Mesendoderm (in vitro differentiated cells): ENCODE measurements at places on chromosomes 13 and 19.

- no peak for DNase-seq
Measured at GRCh38 chr19:53826876-53827275, 2.8 kb upstream of the NLRP12 start.

GRCh38 chr13:114200399-114200911, 21.4 kb downstream of the CFAP97D2 start:
- no peak for DNase-seq

GRCh38 chr19:7251494-7251893, 42.7 kb downstream of the INSR start:
- no peak for DNase-seq

DNA sequence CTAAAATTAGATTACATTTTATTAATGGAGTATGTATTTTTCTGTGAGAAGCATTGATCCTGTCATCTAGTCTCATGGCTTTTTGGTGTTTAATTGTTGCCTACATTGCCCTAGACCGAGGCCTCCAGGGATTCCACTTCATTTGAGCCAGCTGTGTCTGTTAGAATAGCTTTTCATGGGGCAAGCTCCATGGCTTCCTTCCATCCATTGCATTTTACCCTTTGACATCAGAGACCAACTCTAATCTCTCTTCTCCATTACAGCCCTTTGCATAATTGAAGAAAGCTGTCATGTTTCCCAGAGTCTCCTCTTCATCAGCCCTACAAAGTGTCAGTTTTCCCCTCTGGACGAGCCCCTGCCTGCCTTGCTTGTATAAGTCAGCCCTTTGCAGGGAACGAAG, 70.6 kb downstream of the MTUS2 start:
- no peak for DNase-seq

DNA sequence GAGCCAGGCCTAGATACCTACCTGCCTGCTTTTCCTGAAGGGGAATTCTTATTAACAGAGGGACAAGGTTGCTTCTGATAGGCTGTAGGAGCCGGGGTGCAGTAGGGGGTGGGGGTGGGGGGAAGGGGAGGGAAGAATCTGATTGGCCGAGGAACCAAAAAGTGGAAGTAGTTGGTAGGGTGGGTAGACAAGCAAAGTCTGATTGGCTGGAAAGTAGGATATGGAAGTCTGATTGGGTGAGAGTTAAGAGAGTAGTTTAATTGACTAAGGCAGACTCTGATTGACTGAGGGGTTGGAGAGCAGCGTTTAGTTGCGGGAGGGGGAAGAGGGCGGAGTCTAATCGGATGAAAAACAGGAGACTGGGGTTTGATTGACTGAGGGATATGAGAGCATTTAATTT, 9.4 kb upstream of the CYP4F22 start:
- DNase-seq: no peak

- DNase-seq: no peak
Measured at GRCh38 chr13:101931186-101931585, 470.7 kb downstream of the FGF14 start.

- no peak for DNase-seq
Measured at GRCh38 chr19:18967358-18968146, 26.5 kb upstream of the HOMER3 start.

GRCh38 chr19:29817316-29817715, 5.5 kb downstream of the CCNE1 start:
- DNase-seq: no peak

DNA sequence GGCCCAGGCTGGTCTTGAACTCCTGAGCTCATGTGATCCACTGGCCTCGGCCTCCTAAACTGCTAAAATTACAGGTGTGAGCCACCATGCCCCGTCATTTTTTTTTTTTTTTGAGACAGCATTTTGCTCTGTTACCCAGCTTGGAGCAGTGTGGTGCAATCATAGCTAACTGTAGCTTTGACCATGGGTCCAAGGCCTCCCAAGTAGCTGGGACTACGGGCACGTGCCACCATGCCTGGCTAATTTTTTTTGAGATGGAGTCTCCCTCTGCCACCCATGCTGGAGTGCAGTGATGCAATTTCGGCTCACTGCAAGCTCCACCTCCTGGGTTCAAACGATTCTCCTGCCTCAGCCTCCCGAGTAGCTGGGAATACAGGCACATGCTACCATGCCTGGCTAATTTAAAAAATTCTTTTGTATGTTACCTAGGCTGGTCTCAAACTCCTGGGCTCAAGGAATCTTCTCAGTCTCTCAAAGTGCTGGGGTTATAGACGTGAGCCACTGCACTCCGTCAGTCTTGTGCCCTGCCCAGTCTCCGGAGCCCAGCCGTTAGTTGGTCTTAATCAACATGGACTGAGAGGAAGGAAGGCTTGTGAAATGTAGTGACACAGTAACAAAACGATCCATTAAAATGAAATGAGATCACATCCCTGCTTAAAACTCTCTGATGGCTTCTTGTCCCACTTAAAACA, 1.4 kb upstream of the LRG1 start:
- no peak for DNase-seq

DNA sequence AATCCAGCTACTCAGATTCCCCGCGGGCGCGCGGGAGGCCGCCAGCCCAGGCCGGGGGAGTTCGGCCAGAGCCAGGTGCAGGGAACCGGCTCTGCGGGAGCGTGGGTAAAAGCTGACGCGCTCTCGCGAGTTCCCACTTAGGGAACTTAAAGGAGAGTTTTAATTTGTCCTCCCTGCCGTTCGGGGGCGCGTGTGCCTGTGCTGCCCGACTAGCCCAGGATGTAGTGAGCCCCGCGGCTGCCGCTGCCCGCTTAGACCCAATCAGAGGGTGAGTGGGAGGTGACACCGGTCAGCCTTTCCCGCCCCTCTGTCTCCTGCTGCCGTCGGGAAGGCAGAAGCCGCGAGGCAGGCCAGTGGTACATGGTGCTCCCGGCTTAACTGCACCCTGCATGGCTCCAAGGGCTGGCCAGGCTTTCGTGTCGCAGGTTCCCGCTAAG, 36.0 kb upstream of the NEK3 start:
- peak; percentile 76 for DNase-seq

- no peak for DNase-seq
Measured at GRCh38 chr13:45521297-45521696, 56.6 kb downstream of the COG3 start.

- no peak for DNase-seq
Measured at GRCh38 chr13:102293723-102294122, 108.1 kb downstream of the FGF14 start.

DNA sequence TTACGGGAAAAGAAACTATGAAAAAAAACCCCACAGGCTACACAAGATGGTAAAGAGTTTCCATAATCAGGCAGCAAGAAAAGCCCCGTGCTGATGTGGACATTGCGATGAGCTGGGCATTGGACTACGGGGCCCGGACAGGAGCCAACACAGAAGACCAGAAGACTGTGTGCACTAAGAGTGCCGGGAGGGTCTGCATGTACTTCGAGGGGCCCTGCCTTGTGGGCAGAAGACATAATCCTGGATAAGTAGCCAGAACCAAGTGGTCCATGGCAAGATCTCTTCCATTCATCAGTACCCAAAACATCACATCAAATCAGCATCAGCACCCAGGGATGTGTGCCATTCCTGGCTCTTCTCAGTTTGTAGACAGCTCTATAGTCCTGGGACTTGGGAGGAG, 317.8 kb downstream of the FGF9 start:
- no peak for DNase-seq

GRCh38 chr19:5707576-5708575, 12.1 kb downstream of the LONP1 start:
- DNase-seq: no peak

DNA sequence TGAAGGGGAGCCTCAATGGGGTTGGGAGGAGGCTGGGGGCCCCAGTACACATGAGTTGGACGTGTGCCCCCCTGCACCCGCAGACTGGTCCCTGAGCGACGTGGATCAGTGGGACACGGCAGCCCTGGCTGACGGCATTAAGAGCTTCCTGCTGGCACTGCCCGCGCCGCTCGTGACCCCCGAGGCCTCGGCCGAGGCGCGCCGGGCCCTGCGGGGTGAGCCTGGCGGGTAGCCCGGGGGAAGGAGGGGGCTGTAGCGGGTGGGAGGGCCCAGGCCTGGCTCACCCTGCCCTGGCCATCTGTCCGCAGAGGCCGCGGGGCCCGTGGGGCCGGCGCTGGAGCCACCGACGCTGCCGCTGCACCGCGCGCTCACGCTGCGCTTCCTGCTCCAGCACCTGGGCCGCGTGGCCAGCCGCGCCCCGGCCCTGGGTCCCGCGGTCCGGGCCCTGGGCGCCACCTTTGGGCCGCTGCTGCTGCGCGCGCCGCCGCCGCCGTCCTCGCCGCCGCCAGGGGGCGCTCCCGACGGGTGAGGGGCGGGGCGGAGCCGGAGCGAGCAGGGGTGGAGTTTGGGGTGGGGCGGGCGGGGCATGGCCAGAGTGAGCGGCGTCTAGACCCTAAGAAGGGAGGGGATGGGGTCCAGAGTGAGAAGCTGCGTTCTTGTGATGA, 8.1 kb downstream of the PIK3R2 start:
- DNase-seq: peak; percentile 75

GRCh38 chr13:31945202-31945961, 86.2 kb upstream of the FRY start:
- DNase-seq: peak; percentile 55

- DNase-seq: no peak
Measured at GRCh38 chr19:15479391-15480345, at the start of gene PGLYRP2. Gene PGLYRP2, minus strand, starts transcription at chr19:15479501. Its CDS starts 130 bp downstream, at chr19:15479371.

GRCh38 chr13:90105849-90106496, 1241.5 kb upstream of the MIR17HG start:
- peak; percentile 16 for DNase-seq

GRCh38 chr19:35433448-35433847, 14.6 kb upstream of the FFAR2 start:
- DNase-seq: no peak

DNA sequence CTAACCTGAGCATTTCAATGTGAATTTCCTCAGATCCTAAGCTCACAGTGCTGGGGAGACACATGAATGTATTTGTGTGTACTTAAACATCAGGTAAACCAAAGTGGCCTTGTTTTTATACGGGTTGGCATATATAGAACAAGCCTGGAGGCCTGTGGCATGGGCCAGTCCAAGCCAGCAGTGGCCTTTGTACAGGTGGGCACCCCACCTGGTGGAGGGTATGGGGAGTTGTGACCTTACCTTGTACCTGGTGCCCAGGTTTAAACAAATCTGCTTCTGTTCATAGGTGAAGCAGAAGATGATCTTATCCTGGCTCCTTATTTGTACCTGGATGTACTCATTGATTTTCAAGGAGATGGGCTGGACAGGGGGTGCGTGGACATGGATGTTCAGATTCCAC, 71.0 kb downstream of the ERICH6B start:
- DNase-seq: peak; percentile 25

DNA sequence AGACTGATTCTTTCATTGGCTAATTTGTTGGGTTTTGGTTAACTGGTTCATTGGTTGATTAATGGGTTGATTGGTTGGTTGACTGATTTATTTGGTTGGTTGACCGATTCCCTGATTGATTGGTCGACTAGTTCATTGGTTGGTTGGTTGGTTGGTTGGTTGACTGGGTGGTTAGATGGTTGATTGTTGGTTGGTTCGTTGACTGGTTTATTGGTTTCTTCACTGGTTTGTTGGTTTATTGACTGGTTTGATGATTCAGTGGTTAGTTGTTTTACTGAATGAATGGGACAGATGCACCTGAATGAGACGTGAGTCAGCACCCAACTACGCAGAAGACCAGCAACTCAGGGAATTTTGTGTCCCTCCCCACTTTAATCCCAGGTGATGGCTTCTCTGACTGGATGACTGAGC, 2.7 kb upstream of the NUP62 start:
- DNase-seq: no peak

GRCh38 chr19:51891193-51891747, 3.5 kb upstream of the ZNF577 start:
- peak; percentile 71 for DNase-seq

- DNase-seq: no peak
Measured at GRCh38 chr13:37450276-37450675, 148.3 kb downstream of the POSTN start.
